ENCODE measurements at places on chromosomes 11 and 22. TPM values are rescaled to one million over a fixed set of nuclear protein-coding genes. Genes with fewer than 3 reads are reported as not detected.

- DNase-seq: no peak
Observed at GRCh38 chr11:15793043-15793996, 563.0 kb downstream of the SOX6 start.

- DNase-seq: no peak
Observed at GRCh38 chr11:8023831-8024555, 36.9 kb downstream of the EIF3F start.

Gene STK33
- 1.4 TPM for total RNA-seq

- DNase-seq: peak; percentile 16
Observed at GRCh38 chr22:35230839-35231584, 26.3 kb upstream of the HMGXB4 start.

DNA sequence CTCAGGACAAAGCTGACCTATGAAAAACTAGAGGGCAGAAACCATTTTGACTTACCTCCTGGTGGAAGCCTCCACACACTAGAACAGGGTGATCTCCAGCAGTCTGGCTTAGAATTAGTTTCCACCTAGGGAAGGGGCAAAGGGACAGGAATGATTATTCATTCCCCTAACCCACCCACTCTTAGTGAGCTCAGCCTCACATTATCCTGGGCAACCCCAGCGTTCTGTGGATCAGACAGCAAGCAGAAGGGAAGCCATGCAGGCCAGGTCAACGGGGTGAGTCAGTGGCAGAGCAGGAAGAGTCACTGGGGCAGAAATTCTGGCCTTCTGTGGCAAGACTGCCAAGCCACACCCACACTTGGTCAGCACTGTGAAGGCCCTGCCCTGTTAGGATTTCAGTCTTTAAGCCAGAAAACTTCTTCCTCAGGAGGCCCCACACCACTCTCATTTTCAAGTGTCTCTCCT, 10.5 kb downstream of the NUMA1 start:
- peak; percentile 22 for DNase-seq

DNA sequence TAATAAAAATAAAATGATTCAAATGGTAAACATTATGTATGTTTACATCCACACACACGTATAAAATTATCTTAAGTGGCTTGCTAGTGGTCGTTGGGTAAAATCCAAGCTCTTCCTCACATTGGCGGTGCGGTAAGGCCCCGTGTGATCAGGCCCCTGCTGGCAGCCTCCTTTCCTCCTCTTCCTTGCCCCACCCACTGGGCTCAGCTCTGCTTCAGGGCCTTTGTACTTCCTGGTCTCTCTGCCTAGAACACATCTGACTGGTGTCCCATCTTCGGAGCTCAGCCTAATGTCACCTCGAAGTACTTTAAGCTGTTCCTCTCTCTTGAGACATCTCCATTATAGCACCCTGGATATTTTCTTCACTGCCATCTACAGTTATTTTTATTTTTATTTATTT, 52.8 kb downstream of the OSBP2 start:
- DNase-seq: no peak

DNA sequence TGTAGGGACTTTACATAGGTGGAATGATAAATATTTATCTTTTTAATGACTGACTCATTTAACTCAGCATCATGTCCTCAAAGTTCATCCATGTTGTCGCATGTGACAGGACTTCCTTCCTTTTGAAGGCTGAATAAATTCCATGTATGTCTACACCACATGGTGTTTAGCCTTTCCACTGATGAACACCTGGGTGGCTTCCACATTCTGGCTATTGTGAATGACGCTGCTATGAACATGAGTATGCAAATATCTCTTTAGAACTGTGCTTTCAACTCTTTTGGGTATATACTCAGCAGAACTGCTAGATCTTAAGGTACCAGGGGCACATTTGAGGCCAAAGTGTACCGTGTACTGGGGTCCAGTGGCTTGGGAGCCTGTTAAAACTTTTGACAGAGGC, 24.1 kb downstream of the LARGE1 start:
- DNase-seq: no peak

GRCh38 chr11:72722050-72722748, 30.0 kb downstream of the ARAP1 start:
- DNase-seq: peak; percentile 89

DNA sequence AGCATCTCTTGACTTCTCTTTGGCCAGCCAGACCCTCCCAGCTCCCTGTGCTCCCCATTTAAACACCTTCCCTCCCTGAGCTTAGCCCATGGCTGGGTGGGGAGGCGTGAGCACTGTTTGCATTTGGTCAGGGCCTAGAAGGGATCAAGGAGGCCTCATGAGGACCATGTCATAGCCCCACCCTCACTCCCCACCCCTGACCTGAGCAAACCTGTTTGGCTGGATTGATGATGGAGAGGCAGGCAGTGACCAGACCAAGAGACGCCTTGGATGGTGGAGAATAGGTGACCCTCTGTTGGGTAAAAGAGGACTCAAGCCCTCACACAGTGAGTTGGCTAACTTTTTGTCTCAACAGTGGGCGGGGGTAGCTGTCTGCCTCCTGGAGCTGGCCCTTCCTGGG, 49.9 kb downstream of the ST3GAL4 start:
- DNase-seq: no peak

DNA sequence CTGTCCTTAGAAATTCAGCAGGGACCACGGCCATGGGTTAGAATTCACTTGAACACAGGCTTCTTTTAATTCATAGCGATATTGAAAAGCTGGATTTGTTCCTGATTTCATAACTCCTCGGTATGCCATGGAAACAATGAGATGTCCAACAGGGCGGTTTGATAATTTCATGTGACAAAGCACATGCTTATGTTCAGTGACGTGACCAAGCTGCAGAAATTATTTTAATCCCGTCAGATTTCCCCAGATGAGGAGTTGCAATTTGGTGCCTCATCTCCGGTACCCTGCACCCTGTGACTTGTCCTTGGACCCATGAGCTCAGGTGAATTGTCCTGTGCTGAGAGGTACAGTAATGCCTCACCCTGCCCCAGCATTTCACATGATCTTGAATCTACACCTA, 81.7 kb downstream of the C11orf91 start:
- no peak for DNase-seq

DNA sequence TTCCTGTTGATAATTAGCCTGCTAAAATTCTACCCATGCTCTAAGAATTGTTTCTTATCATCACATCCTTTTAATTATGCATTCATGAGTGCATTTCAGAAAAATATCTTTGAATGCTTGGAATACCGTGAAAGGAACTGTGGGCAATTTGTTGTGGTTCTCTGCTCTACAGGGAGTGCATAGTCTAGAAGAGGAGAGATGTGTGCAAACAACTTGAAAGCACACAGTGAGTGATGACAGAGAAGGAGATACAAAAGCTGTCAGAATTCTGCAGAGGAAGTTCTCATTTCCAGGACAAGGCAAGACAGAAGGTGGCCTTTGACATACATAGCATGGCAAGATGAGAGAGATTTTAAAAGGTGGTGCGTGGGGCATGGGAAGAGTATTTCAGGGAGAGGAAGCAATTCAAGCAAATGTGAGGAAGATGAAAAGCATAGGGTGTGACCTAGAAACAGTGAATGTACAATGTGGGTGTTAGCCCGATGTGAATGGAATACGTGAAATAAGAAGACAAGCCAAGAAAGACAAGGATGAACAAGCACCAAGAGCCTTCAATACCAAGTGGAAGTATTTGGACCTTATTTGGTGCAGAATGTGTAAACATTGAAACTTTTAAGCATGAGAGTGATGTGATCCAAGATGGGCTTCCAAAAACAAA, 5.0 kb downstream of the MMP8 start:
- DNase-seq: no peak

DNA sequence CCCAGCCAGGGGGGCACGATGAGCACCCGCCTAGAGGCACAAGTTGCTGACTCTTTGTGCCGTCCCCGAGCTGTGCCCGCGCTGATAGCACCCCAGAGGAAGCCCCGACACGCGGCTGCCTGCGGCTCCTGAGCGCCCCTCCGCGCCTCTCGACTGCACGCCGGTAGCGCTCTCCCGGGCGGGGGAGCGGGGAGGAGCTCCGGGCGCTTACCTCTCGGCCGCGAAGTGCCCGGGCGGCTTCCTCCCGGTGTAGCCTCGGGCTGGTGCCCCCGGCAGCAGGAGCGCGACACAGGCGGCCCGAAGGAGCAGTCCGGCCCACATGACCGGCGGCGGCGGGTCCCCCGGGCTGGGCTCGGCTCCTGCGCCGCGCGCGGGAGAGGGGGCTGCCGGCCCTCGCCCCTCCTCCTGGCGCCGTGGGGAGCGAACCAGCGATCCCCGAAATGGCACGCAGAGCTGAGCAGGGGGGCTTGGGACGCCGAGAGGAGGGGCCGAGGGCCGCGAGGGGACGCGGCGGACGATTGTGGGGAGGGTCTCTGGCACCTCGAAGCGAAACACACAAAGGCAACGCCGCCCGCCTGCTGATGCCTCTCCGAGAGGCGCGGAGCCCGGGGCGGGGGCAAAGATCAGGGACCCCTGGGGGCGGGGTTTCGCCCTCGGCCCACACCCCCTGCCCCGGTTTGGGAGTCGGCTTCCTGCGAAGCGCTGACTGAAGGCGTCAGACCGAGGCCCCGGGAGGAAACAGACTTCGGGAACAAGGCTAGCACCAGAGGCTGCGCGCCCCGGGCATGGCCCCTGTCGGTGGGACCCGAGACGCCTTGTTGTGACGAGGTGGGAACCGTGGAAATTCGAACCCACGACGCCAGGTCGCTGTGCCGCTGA, at the start of gene VWCE:
VWCE (minus strand) TSS at position 600 of the 879 bp plus-strand sequence; CDS start at position 321, 279 bp downstream.
- DNase-seq: peak; percentile 89

- DNase-seq: no peak
Observed at GRCh38 chr22:50206599-50206998, 5.8 kb downstream of the SELENOO start.

Gene CECR2
- total RNA-seq: 0.18 TPM

Gene IL17REL
- total RNA-seq: 0.16 TPM

DNA sequence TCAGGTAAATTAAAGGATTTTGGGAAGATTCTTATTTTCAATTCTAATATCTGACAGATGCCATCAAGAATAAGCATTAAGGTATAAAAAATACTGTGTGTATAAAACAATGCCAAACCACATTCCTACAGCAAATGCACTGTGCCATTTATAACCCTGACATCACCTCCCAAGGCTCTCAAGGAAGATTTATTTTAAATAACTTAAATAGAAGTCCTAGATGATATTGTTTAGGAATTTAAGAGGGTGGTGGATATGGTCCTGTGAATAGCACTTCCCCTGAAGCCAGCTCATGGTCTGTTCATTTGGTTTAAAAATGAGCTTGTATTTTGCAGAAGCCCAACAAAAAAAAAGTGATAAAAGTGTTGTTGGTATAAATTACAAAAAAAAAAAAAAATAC, 32.1 kb downstream of the PPIL2 start:
- no peak for DNase-seq

DNA sequence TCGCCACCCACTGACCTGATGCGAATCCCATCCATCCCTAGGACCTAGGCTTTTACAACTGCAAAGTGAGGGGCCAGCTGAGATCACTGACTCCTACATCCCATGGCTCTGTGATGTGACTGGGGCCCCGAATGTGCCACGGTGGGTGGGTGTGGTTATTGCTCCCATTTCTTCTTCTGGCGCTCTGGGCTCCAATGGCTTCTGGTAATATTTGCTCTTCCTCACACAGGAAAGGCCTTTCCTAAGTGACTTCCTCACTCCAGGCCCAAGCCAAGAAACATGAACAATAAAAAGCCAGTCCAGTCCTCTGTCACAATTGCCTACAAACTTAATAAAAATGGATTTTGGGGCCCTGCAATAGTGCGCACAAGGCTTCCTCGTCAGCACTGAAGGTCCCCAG, 78.1 kb downstream of the GALNT18 start:
- no peak for DNase-seq

Gene SLC39A13
- 8.6 TPM for total RNA-seq

GRCh38 chr11:3042496-3043314, 14.5 kb downstream of the CARS1 start:
- DNase-seq: no peak

Gene KRTAP5-9
- 0.21 TPM for total RNA-seq

GRCh38 chr11:37967635-37968034, 1369.6 kb upstream of the RAG2 start:
- DNase-seq: no peak

DNA sequence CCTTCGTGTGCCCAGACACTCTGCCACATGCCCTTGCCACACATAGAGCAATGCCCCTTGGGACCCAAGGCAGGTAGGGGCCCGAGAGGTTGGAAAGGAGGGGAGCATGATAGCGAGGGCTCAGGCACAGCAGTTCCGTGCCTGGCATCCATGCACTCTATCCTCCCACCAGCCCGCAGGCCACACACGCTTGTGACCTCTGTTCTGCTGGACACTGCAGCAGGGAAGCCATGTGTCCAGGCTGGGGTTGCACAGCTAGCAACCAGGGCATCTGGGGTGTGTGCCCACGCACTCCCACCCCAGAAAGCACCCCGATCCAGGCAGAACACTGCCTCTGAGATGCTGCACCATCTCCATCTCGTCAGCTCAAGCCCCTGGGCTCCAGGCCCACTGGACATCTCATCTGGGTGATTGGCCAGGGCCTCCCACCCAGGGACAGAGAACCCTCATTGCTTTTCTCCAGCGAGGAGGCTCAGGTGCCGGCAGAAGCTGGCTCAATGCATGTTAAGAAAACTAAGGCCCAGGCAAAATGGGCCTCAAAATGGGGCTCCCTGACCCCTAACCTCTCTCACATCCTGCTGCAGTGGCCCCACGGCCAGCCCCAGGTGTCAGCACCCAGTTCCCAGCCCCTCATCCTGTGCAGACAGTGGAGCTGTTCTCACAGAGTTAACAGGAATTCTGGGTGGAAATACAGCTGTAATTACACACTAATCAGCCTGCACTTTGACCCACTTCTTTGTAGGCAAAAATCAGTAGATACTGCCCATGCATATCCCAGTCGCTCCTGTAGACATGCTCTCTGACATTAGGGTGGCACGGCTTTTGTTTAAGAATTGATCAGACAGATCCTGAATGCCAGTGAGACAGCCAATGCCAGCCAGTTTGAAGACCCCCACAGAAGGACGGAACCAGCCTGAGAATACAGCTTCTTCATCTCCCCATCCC, 173.9 kb upstream of the B3GAT1 start:
- no peak for DNase-seq

DNA sequence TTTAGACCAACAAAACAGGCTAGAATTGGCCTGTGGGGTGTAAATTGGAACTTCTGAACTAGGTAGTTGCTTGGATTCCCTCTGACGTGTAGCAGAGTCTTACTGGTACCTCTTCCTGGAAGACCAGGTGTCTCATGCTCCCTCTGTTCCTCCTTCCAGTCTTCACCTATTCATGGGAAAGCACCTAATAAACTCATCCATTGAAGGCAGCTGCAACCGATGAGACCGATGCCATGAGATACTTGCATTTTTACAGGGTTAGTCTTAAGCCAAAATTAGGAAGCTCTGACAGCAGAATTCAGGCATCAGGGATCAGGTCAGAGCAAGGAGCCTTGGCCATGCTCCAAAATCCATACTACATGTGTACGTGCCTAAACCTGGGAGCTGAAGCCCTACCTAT, 13.2 kb upstream of the HEPHL1 start:
- DNase-seq: no peak

Gene MYEOV
- total RNA-seq: not detected

Gene CRYBA4
- not detected for total RNA-seq

Gene IGLL1
- not detected for total RNA-seq

Gene ESRRA
- total RNA-seq: 29.6 TPM

- no peak for DNase-seq
Observed at GRCh38 chr11:113351480-113351879, 36.1 kb upstream of the ANKK1 start.

Data from activated CD4-positive, alpha-beta T cell treated with anti-CD3 and anti-CD28 coated beads for 36 hours (primary cell).